ENCODE measurements at places on chromosomes 3 and 15. TPM values are rescaled to one million over a fixed set of nuclear protein-coding genes. Genes with fewer than 3 reads are reported as not detected.

The EPHA3 gene
- total RNA-seq: 70.5 TPM

The IL17RE gene
- 0.71 TPM for total RNA-seq

The RARB gene
- 86.3 TPM for total RNA-seq

The ADIPOQ gene
- total RNA-seq: 1.4 TPM

The PSTPIP1 gene
- total RNA-seq: 3.4 TPM

The BUB1B gene
- 14.3 TPM for total RNA-seq

The BTLA gene
- total RNA-seq: not detected

The HACD2 gene
- 31.3 TPM for total RNA-seq

The ZDHHC23 gene
- 6.2 TPM for total RNA-seq

The CD200R1 gene
- total RNA-seq: 2.0 TPM

The TFDP2 gene
- total RNA-seq: 91.5 TPM

The SLC28A1 gene
- total RNA-seq: 0.16 TPM
